ENCODE measurements at places on chromosomes 5 and 9.

DNA sequence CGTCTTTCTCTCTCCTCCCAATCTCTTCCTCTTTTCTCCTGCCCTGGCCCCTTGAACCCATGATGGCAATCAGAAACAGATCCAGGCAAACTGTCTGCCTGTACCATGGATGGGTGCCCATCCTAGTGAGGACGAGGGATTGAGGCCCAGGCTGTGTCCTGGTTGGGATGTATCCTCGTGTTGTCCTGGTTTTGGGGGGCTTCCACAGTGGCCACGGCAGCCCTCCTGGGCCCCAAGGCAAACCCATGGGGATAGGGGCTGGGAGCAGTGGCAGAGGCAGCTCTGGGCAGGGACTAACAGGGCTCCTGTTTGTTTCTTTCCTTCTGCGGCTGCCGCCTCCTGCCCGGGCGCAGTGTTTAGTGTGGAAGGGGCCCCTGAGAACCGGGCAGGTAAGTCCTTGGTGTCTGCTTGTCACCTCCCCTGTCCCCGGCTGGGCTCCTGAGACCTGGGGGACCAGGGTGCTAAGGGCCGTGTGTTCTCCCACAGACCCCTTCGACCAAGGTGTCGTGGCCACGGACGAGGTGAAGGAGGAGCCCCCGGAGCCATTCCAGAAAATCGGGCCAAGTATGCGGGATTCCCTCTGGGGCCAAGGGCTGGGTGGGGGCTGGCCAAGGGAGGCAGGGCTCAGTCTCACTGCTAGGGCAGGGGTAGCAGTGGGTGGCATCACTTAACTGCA is 70.0 kb downstream of the AMBP start:
- DNase-seq, result no peak

- no peak for DNase-seq
Observed at GRCh38 chr5:32136342-32136741, 37.8 kb downstream of the GOLPH3 start.

GRCh38 chr5:41636605-41637004 is 126.2 kb upstream of the PLCXD3 start:
- DNase-seq, result no peak

DNA sequence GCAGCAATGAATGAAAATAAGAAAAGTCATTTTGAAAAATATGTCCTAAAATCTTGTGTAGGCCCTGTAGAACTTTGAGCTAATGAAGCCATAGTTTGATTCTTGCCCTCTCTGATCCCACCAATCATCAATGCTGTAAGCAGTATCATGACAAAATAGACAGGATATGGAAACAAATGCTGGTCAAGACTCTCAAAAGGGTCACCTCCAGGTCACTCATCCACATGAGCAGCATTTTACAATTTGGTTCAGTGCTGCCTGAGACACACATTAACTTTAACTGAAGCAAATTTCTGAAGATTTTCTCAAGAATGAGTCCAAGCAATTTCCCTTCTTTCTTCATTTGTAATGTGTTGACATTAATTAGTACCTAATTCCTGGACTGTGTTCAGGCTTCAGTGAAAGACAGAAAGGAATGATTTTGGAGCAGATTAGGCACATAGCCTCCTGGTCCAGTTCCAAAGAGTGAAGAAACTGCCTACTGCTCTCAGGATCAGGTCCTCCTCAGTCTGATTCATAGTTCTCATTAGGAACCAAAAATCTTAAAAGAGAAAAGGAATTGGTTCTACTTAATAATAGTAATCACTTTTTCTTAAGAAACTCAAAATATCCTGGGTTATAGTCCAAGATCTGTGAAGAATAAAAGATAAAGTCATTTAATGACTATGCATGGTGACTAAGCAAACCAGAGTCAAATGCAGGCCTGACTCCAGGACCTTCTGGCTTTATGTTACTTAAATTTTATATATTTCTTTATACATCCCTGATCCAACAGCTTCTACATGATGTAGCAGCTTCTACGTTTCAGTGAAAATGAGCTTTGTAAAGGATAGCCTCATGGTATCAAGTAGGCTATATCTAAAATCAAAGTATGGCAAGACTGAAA is 192.1 kb upstream of the RGMB start:
- DNase-seq, result no peak

DNA sequence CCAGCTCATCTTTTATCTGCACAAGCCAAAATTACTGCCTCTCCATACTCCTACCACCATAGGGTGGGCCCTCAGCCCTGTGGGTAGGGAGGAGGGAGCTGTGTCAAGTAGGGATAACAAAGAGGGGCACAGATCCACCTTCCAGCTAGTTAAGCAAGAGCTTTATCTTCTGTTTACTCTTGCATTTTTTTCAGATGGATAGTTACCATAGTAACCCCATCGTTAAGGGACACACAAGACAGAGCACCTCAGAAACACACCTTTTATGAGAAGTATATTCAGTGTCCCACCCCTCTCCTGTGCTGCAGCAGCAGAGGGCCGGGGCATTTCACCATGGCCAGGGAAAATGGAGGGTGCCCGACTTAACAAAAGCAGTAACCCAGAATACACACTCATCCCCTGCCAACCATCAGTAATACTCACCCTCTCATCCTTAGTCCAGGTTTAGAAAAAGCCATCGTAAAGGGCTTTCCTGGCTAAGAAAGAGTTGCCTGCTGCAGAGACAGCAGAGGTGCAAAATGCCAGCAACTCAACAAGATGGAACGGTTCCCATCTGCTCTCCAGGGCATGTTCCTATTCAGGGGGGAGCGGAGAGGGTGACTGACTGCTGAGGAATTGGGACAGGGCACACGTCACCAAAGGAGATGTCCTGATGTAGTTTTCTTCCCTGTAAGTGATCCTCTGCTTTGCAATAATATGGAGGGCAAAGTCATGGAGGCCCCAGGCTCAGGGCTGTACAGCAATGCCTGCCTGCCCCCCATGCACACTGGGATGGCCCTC is 25.1 kb downstream of the MACROH2A1 start:
- no peak for DNase-seq

DNA sequence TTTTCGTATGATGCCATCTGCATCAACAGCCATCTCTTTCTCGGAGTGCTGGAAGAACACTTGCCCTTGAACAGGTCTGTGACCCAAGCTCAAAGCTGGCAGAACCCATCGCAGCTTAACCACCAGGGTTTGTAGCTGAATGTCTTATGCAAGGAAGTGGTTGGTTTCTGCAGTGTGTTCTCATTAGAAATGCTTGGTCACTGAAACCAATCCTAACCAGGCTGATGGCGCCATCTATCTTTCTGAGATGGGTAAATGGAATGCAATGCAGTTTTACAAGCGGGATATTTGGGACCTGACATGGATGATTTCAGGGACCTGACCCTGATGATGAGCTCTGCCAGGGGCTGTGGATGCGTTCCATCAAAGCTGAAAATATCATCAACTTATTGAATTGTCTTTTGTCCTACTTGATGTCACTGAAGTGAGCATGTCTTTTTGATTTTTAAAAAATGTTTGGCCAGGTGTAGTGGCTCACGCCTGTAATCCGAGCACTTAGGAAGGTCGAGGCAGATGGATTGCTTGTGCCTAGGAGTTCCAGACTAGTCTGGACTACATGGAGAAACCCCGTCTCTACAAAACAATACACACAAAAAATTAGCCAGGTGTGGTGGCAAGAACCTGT is 28.7 kb downstream of the DMRT3 start:
- no peak for DNase-seq

GRCh38 chr5:59597690-59598546 is 295.6 kb downstream of the PDE4D start:
- DNase-seq, result no peak

- DNase-seq, result no peak
Observed at GRCh38 chr5:42074353-42074752, 149.3 kb downstream of the FBXO4 start.

DNA sequence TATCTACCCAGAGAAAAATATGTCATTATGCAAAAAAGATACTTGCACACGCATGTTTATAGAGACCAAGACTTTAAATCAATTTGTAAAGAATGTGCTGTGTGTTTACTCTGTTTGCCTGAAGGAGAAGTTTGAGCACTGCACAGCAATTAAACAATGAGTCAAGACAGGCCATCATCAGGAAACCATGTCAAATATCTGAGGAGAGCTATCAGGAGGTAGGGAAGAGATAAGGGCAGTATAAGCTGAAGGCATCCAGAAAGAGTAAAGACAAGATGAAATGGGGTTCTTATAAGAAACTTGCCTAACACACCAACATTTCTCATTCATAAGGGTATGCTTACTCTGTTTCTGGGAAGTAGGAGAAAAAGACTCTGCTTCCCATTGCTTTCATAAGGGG is 405.8 kb upstream of the PTGER4 start:
- no peak for DNase-seq

DNA sequence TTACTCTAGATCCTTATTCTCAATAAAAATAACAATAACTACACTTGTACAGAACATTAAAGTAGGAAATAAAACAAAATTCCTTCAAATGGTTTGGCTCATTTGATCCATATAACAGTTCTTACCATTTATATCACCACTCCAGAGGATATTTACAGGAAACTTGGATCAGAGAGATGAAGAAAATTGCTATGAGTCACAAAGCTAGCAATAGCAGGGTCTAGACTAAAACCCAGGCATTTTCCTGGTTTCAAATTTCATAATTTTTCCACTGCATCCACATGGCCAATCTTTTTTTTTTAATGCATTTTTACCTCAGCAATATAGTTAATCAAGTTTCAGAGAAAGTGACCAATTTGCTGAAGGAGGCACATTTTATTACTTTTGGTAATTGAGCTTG is 299.2 kb downstream of the ELAVL2 start:
- DNase-seq, result no peak

DNA sequence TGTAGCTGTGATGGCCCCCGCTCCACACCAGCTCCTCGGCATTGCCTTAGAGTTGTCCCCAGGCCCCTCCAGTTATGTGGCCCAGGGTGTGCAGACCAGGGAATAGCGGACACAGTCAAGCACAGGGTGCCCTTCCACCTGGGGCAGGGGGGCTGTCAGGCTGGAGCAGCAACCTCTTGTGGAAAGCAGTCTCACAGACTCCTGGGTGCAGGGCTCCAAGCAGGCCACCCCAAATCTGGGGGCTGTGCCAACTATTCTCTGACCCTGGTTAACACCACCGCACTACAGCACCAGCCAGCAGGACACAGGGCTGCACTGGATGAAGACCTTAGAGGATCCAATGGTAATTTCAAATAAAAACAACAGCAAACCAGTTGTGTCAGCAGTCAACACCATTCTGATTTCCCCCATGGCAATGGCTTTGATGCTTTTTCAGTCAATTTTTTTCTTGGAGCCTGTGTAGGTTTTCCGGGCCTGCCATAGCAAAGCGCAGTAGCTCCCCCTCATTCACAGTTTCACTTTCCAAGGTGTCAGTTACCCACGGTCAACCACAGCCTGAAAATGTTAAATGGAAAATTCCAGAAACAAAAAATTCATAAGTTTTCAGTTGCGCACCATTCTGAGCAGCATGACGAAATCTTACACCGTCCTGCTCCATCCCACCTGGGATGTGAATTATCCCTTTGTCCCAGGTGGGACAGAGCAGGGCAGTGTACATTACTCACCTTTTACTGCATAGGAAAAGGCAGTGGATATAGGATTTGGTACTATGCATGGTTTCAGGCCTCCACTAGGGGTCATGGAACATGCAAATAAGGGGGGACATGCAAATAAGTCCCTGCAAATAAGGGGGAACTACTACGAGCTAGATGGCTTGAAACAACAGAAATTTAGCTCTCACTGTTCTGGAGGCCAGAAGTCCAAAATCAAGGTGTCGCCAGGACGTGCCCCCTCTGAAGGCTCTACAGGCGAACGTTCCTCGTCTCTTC is 49.0 kb downstream of the C5orf15 start:
- no peak for DNase-seq

- DNase-seq, result no peak
Observed at GRCh38 chr9:4443439-4443838, 46.8 kb upstream of the SLC1A1 start.

- no peak for DNase-seq
Observed at GRCh38 chr5:14479143-14479696, 102.4 kb upstream of the OTULINL start.

DNA sequence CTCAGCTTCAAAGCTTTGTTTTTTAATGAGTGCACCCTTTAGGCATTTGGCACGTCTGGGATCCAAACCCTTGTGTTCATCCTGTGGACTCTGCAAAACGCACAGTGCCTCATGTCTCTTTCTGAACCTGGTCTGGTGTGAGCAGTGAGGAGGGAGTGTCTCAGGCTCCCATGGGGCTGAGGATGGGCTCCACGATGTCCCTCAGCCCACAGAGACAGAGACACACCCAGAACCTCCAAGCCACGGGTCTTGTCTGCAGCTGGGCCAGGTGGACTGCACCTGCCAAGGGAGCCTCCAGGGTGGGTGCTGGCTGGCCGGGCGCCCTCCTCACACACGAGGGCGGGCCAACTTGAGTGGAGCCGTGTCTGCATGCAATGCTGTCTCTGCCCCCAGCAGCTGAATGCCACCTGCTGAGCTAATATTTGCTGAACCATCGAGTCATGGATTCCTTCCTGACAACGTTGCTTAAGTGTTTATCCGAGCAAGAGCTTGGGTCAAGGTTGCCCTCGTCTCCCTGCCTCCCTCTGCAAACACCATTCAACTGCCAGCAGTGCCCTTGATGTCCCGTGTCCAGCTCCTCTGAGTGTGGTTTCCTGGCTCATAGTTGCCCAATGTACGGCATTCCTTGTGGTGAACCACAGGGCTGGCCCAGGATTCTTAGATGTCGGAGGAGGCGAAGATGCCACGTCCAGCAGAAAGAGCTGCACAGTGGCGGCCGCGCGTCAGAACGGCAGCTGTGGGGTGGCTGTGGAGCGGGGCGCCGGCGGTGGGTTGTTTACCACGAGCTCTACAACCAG is 31.4 kb upstream of the LPCAT1 start:
- DNase-seq, result no peak
